ENCODE measurements at places on chromosomes 3 and 15.
A peak's percentile ranks its signal among the peaks of the same experiment; 100 is the strongest.

DNA sequence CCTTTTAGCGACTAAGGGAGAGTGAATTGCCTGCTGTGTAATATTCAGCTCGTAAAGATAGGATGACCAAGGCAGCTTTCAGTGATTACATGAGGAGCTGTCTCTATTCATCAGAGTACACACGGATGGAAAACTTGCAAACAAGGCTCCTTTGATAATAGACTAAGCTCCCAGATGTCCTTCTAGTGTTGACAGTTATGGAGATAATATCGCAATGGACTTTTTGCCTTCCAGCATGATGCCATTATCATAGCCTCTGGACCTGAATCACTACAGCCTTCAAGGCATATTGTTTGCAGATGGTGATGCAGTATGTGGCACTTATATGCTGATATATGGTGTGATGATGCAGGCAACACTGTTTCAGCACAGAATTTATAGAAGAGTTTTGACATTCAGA lies 93.9 kb downstream of the ECT2 start:
- no peak for DNase-seq

DNA sequence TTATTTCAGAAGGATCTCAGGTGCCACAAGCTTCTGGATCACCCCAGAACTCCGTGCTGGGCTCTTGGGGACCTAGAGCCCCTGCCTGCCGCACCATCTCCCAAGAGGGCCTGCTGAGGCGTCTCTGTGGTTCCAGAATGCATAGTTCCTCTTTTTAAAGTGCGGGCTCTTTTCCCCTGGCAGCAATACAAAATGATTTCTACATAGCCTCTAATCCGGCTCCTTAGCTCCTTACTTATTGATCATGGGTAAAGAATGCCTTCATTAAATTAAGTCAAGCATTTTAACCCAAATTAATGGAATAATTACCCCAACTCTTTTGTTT lies 121.9 kb downstream of the ATP10A start:
- no peak for DNase-seq

GRCh38 chr15:99703603-99704443 lies 29.4 kb downstream of the LYSMD4 start:
- no peak for DNase-seq

- peak; percentile 1 for DNase-seq
Observed at GRCh38 chr3:149771652-149772271, 19.5 kb upstream of the COMMD2 start.

GRCh38 chr15:40358471-40359353 lies 693 bp downstream of the DISP2 start:
- DNase-seq: peak; percentile 25

DNA sequence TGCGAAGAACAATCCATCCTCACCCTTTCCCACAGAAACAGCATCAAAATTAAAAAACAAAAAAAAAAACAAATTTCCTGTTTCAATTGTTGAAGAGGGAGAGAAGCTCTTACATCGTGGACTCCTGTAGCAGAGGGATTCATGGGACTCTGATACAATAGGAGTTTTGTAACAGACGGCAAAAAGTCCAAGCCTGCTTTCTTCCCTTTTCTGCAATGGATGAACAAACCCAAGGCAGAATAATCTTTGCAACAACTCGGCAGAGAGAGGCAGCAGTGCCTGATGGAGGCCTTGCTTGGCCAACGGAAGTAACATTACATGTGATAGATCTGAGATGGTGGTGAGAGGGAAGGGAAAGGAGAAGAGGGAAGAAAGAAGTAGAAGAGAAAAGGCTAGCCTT lies 26.9 kb downstream of the CCR4 start:
- no peak for DNase-seq

GRCh38 chr15:88399021-88399685 lies 68.0 kb downstream of the MRPL46 start:
- DNase-seq: no peak

- DNase-seq: no peak
Observed at GRCh38 chr3:64276131-64276530, 50.9 kb upstream of the PRICKLE2 start.

- DNase-seq: no peak
Observed at GRCh38 chr15:90243943-90244639, 5.3 kb upstream of the TTLL13 start.

GRCh38 chr15:58002338-58003126 lies 63.0 kb downstream of the ALDH1A2 start:
- DNase-seq: no peak

DNA sequence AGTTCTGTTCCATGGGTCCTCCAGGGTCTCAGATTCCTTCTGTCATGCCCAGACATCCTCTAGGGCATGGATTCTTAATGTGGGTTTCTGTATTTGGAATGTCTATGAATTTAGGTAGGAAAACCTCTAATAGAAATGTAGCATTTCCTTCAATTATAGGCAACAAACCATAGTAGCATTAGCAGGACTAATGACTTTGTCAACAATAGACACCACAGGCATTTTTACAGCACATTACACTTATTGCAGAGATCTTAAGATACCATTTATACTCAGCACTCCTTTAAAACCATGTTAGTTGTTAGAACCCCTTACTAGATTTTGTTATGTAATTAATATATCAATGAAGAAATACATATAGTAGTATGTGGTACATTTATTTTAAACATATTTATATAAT lies 77.8 kb upstream of the TBC1D5 start:
- no peak for DNase-seq

- DNase-seq: no peak
Observed at GRCh38 chr3:139468399-139468798, 7.9 kb downstream of the RBP2 start.

DNA sequence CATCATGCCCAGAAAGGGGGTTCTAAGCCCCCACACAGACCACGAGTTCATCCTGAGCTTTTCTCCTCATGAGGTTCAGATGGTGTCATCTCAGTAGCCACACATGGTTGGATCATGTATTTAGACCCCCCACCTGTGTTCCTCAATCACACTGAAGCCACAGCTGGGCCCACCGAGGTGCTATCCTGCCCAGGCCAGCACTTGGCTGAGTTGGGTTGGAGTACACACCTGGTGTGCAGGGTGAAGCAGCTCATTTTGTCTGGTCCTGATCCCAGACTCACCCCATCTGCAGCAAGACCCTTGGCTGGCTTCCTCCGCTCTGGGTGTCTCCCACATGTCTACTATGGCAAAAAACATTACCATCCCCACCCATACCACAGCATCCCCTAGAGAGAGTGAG lies 41.9 kb downstream of the ACAA1 start:
- DNase-seq: no peak

GRCh38 chr3:128504533-128504915 lies 11.5 kb upstream of the GATA2 start:
- no peak for DNase-seq

- DNase-seq: no peak
Observed at GRCh38 chr3:171879472-171879871, 36.3 kb downstream of the TMEM212 start.

GRCh38 chr3:101932326-101933068 lies 83.2 kb downstream of the NFKBIZ start:
- DNase-seq: no peak

GRCh38 chr15:85406916-85407315 lies 26.5 kb downstream of the AKAP13 start:
- DNase-seq: no peak

GRCh38 chr15:87155771-87156170 lies 1076.1 kb downstream of the AGBL1 start:
- no peak for DNase-seq

DNA sequence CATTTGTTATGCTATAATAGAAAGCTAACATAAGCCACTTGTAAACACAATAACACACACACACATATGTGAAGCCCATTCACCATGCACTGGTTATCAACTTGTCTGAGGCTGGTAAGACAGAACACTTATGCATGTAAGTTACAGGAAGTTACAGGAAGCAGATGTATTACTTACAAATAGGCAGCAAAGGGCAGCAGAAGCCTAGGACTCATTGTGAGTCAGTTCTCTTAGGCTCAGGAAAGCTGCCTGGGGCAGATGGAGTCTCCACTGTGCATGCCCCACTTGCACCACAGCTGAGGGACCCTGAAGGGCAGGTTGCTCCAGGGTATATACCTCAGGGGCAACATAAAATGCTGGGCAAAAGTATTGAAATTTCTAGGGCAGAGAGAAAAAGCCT lies 748.8 kb upstream of the CCDC54 start:
- DNase-seq: no peak

DNA sequence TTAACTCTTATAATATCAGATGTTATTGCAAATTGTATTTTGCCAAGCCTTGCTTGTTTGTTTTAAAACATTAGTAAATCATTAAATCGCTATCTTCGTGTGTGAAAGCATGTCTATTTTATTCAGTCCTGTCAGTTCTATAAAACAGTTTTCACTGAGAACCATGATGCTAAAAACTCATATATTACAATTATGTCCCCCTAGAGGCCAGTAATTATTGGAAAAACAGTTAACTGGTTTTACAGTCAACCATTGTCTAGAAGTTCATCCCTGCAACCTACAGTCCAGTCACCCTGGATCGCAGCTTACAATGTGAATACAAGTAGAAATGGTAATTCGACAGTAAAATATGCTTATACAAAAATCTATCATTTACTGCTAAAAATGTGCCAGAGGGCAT lies 311.5 kb upstream of the ROBO2 start:
- no peak for DNase-seq

DNA sequence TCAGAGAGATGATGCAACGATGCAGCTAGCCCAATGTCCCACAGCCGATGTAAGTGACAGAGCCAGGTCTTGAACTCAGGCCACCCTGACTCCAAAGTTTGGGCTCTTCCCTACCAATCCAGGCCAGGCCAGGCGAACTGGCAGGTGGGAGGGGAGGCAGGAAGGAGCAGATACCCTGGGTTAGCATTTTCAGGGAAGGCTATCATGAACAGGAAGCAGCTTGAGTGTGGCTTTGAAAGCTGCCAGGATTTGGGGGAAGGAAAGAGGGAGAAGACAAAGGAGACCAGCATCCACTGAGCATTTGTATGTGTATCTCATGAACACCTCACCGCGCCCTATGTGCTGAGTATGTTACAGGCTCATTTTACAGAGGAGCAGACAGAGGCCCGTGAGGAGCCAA lies 38.8 kb downstream of the LMCD1 start:
- no peak for DNase-seq

- no peak for DNase-seq
Observed at GRCh38 chr3:14505803-14506500, 34.2 kb downstream of the GRIP2 start.

- DNase-seq: no peak
Observed at GRCh38 chr15:92670621-92671020, 15.0 kb upstream of the FAM174B start.

DNA sequence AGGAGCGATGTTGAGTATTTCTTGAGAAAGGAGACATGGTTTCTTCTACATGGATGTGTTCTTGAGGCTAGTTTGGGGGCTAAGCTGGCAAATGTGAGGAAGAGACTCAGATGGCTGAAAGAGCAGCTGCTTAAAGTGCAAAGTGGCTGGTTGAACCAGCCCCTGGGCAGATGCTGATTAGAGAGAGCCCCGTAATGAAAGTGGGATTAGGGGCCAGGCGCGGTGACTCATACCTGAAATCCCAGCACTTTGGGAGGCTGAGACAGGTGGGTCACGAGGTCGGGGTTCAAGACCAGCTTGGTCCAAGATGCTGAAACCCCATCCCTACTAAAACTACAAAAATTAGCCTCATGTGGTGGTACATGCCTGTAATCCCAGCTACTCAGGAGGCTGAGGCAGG lies 75.0 kb upstream of the GCNT3 start:
- no peak for DNase-seq

- no peak for DNase-seq
Observed at GRCh38 chr3:126127904-126128303, 44.0 kb upstream of the SLC41A3 start.

DNA sequence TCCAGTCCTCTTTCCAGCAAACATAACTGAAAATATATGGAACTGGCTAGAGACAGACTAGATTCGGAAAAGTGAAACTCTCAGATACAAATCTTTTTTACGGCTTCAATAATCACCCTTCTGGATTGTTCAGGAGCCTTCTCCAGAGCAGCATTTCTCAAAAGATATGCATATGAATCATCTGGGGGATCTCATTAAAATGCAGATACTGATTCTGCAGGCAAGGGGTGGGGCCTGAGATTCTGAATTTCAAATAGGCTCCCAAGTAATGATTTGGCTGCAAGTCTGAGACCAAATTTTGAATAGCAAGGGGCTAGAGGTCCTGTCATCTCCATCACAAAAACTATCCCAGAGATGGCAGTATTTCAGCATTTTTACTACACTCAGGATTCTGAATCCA lies 165.4 kb downstream of the CTNNB1 start:
- DNase-seq: no peak

GRCh38 chr3:170350515-170351413 lies 6.8 kb upstream of the SKIL start:
- no peak for DNase-seq

DNA sequence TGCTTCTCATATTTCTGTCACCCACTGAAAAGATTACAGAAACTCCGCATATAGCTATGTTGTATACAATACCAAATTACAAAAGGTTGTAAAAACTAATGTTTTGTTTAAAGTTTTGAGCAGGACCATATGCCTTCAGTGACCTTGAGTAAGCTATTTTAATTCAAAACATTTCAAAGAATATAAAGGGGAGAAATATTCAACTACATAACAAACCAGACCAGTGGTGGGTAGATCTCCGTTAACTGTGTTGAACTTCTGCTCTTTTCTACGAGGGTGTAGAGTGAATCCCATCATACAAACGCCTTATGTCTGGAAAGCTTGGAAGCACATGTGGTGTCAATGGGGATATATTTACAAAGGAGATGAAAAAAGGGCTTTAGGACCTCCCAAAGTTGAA lies 68.4 kb upstream of the NR2F2 start:
- DNase-seq: no peak

DNA sequence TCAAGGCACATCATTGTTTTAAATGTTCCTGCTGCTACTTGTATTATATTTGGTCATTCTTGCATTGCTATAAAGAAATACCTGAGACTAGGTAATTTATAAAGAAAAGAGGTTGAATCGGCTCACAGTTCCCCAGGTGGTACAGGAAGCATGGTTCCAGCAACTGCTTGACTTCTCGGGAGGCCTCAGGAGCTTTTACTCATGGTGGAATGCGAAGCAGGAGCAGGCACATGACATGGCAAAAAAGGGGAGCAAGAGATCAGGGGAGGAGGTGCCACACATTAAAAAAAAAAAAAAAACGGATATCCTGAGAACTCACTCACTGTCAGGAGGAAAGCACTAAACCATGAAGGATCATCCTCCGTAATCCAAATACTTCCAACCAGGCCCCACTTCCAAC lies 286.9 kb upstream of the PLSCR5 start:
- no peak for DNase-seq

DNA sequence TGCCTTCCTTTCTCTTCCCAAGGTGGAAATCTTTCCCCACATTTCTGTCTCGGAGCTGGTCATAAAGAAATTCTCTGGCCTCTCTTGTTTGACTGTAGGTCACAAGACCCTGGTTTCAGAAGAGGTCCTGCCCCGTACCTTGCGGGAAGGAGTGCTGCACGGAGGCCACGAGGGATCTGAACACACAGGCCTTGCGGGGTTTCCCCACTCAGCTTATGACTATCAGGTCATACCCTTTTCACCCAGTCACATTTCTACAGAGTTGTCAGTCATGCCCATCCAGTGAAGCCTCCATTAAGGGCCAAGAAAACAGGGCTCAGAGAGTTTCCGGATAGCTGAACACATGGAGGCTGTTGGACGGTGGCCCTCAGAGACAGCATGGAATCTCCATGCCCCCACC lies 54.7 kb upstream of the ATP13A3 start:
- no peak for DNase-seq

Measured in stimulated activated CD8-positive, alpha-beta memory T cell treated with anti-CD3 and anti-CD28 coated beads, Interleukin-2, amount 100 ng/mL, for 48 hours (primary cell).